ENCODE measurements at places on chromosomes 13 and 19.
A peak's percentile ranks its signal among the peaks of the same experiment; 100 is the strongest.

DNA sequence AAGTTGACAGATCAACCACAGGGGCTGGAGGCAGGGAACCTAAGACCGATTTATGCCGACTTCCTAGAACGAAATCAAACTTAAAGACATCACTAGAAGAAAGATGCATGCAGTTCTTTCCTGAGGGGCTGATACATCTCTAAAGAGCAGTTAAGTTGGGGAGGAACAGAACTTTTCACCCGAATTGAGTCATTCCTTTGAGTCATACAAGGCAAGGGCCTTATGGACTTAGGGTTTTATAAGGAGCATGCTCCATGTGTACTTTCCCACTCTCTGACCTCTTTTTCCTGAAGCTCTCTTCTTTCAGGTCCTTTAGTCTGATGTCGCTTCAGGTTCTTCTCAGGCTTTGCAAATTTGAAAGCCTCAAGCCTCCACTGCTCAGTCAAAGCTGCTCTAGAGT, 7.9 kb upstream of the FBXL3 start:
- no peak for DNase-seq

DNA sequence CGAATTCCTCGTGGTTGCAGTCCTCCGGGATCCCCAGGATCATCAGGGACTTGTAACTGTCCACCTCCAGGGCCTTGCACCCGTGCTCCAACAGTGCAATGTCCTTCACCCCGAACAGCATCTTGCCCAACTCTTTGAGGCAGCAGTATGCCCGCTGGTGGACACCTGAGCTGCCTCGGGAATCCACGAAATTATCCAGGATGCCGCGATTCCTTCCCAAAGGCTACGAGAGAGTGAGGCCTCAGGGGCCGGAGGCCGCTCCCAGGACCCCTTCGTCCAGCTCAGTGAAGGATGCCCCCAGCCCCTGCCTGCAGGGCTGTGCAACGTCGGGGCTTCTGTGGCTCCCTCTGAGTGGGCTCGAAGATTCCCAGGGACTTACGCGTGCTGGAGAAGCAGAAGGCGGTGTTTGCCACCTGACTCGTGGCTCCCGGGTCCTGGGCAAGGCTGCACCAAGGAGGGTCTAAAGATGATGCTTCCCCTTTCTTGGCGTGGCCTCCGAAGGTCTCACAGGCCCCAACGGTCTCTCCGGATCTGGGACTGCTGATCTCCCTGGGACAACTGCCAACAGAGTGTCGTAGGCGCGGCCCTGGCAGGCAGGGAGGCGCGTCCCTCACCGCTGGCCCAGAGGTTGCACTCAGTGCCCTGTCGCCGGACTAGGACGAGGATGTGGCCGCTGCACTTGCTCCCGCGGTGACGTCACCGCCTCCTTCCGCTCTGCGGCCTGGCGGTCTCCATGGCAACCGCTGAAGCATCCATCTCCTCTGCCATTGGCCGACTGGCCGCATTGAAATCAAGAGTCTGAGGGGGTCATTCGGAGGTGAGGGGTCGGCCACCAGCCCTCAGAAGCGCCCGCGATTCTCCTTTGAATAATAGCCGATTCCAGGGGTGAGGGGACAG, at the start of gene PNMA8C:
Gene PNMA8C, minus strand, starts transcription at position 698 of the 897 bp plus-strand sequence. Its CDS starts 577 bp downstream, at position 121.
- DNase-seq, result peak; percentile 93

GRCh38 chr19:49567861-49568441, 12.4 kb downstream of the NOSIP start:
- DNase-seq, result no peak

GRCh38 chr19:40754611-40755247, 3.7 kb downstream of the SNRPA start:
- no peak for DNase-seq

- no peak for DNase-seq
Observed at GRCh38 chr19:18496167-18496979, 25.5 kb downstream of the ELL start.

DNA sequence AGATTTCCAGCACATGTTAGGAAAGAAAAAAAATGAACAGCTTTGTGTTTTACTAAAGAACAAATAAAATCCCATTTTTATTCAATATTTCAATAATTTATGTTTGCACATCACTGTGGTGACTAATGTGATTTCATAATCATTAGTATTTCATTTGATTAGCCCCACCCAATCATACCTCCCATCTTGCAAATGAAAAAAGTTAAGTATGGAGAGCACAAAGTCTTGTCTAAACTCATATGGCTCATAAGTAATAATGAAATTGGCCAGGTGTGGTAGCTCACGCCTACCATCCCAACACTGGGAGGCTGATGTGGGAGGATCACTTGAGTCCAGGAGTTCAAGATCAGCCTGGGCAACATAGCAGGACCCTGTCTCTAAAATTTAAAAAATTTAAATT, 3.8 kb downstream of the ZNF490 start:
- no peak for DNase-seq

DNA sequence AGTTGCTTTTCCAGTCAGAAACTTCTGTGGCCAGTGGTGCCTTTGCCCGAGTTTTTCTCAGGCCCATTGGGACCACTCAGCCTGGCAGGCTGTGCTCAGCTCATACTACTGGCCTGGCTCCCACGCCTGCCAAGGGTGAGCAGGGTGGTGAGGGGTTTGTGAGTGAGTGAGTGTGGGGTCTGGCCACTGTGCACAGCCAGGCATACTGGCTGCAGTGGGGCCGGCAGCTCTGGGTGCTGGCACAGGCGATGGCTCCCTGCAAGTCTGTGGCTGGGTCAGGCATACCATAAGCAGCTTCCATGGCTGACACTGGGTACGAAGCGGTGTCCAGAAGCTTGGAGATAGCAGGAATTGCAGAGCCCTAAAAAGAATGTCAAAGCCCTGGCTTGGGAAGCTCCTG, 161.0 kb downstream of the SLITRK6 start:
- DNase-seq, result no peak

DNA sequence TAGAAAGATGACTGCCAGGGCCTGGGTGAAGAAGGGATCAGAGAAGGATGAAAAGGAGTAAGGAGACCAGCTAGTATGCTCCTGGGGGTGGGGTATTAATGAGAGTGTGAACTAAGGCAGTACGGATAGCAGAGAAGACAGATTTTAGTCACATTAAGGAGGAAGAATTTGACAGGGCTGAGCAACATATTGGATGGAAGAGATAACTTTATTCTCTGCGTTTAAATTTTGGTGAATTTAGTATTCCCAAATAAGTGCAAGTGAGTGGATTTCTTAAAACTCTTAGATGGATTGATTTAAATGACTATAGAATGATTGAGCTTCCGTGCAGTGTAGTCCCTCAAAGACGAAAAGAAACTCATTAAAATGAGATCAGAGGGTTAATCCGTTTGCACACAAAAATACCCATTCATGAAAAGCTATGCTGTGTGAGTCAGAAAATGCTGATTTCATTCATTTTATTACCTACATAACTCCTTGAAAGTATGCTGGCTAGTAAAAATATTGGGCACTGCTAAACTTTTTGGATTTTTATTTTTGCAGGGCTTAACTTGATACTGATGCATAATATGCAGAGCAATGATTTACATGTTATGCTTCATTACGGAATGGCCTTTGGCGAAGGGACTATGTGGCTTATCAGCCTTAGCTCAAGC, 54.1 kb downstream of the WDFY2 start:
- DNase-seq, result no peak

DNA sequence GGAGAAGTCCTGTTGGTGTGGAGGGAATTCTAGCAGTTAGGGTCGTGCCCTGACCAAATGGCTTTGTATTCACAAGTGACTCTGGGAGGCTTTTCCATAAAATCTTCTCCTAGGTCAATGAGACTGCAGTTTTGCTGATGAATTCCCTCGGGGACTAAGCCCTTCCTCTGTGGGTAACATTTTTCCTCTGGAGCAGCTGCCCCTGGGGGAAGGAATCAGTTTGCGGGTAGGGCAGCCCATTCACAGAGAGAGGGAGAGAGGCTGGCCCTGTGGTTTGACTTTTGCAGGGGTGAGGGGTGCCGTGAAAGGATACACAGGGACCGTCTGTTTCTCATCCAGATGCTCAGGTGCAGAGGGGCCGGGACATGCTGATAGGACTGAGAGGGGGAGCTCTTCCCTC, 67.3 kb downstream of the ERICH6B start:
- no peak for DNase-seq

GRCh38 chr13:32917504-32917903, 98.7 kb upstream of the KL start:
- DNase-seq, result no peak

- DNase-seq, result peak; percentile 79
Observed at GRCh38 chr19:1992759-1993260, 22.7 kb downstream of the BTBD2 start.

DNA sequence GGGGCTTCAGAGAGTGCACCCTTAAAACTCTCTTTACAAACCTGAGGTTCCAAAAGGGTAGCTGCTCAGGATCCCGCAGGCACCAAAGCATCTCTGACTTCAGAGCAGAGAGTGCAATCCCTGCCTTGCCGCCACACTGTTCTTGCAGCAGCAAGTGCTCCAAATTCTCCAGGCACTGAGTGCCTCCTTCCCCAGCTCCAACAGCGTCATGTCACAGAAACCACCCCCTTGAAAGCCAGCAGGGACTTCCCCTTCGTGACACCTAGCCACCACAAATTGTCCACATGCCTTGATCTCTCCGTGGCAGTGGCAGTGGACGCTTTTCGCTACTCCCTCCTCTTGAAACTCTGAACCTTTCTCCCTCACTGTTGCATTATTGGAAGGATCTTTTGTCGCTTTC, 39.9 kb downstream of the MBNL2 start:
- DNase-seq, result no peak

All from H9 (cell line).